Stimulated activated CD8-positive, alpha-beta memory T cell treated with anti-CD3 and anti-CD28 coated beads, Interleukin-4, amount 100 ng/mL, for 4 hours (primary cell): ENCODE measurements at places on chromosomes 6 and 20.

DNA sequence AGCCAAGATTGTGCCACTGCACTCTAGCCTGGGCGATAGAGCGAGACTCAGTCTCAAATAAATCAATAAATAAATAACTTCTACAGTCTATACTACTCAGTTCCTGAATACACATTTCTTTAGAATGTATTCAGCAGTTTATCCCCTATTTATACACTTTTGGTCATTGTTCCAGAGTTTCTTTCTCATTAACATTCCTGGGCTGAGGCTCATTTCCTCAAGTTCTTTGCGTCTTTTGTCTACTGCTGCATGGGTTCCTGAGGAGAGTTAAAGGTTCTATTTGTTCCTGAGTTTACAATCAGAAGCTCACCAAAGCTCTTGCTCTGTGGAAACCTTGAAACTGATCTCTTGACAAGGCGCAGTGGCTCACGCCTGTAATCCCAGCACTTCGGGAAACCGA lies 37.7 kb upstream of the SASH1 start:
- DNase-seq = no peak

DNA sequence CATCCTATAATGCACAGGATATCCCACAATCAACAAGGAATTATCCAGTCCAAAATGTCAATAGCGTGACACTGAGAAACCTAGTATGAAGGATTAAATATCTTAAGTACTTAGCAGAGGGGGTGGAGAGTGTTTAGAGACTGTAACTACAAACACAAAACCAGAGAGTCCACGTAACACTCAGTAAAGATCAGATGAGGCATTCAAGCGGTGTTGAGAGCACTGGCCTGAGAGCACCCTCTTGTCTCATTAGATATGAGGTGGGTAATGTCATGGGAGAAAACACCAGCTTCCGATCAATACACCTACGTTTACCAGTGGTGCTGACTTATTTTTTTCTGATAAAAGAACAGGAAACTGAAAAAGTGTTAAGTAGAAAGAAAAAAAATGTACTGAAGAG lies 2.3 kb downstream of the FAM184A start:
- no peak for DNase-seq

DNA sequence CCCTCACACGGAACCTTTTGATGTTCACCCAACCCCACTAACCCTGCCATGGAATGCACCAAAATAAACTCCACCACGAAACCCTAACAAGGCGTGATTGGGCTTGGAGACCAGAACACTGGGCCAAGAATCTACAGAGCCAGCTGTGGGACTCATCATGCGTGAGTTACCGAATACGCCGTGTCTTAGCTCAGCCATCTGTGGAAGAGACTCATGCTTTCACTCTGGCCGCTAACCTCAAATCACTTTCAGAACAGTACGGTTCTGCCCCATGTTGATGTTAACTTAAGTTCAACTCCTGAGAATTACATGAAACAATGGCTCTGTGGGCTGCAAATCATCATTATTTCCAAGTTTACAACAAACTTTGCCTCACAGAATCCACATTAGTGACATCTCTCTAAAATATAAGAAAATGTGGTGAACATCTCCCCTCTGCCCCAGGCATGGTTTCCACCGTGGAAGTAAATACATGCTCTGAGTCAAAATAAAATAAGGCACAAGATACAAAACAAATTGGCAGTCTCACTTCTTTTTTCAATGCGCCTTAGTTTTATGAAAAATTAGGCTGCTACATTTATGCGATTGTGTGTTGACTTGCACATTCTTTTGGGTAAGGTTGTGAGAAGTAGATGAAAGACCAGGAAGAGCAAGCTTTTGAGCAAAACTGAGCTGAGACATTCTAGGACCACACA lies 308.9 kb upstream of the EXOC2 start:
- DNase-seq = no peak

DNA sequence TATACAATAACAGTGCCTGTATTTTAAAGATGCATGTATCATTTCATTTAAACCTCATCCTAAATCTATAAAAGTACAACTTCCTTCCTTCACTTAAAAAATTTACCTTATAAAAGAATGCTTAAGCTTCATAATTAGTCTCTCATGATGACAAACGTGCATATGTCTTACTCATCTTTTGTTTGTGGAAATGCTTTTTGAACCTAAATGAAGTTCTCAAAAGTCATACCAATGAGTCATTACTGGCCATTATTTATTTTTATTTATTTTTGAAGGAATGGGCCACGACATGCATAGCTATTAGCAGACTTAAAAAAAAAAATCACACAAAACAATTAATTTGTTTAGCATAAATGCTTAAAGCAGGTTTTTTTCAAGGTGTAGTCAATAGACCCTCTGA lies 3.7 kb downstream of the TFB1M start:
- no peak for DNase-seq

DNA sequence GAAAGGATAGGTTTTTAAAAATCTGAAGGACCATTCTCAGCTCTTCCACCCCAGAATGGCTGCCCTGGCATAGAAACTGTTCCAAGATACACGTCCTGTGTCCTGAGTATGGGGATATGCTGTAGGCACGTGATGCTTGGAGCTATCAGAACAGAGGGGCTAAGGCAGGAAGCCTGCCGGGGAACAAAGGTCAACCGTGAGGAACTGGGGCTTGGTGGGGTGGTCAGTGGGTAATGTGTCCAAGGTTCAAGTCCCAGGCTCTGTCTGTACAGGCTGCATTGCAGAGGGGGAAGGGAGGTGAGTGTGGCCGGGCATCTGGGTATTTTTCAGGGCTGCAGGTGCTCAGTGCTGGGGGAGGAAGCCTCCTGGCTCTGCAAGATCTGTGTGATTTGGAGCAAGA lies 479.6 kb upstream of the CHD6 start:
- DNase-seq = no peak

- DNase-seq = no peak
These were observed 200.3 kb downstream of the SYNDIG1 start for GRCh38 chr20:24669701-24670100.

DNA sequence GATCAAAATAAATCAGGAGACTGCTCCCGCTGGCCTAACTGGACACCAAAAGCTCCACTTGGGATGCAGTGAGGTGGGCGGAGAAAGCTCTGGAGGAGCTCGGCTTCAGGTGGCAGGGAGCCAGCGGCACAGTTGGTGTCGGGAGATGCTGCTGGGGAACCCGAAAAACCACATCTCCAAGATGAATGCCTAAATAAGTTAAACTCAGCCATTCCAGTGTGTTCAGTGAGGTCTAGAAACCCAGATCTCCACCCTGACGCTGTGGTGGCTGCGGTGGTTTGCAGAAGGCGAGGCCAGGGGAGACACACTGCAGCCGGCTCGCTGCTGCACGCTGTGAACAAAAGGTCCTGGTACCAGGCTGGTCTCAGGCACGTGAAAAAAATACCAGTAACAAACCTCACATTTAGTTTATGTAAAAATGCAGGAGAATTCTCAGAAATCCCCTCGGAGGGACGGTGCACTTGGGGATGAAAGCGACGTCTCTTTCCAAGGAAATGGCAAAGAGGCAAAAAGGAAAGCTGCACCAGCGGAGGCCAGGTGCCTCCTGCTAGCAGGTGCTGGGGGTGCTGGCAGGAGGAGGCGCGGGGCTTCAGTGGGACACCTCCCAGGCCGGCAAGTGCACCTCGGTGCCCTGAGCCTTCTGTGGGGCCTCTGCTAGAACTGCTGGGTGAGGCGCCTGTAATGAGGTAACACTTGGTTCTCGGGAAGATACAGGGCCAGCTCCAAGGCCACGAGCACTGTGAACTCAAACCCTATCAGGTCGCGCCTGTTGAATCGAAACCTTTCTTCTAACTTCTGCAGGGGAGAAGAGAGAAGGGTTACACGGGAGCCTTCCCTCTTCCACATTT lies 3.6 kb downstream of the RPS21 start:
- no peak for DNase-seq

- no peak for DNase-seq
These were observed 64.1 kb upstream of the BEND6 start for GRCh38 chr6:56890683-56891429.

GRCh38 chr6:157868835-157869234 lies 45.8 kb downstream of the SNX9 start:
- DNase-seq = no peak

- DNase-seq = no peak
These were observed 26.2 kb upstream of the FOXP4 start for GRCh38 chr6:41519745-41520699.

- DNase-seq = no peak
These were observed 48.4 kb downstream of the IYD start for GRCh38 chr6:150417250-150417649.

DNA sequence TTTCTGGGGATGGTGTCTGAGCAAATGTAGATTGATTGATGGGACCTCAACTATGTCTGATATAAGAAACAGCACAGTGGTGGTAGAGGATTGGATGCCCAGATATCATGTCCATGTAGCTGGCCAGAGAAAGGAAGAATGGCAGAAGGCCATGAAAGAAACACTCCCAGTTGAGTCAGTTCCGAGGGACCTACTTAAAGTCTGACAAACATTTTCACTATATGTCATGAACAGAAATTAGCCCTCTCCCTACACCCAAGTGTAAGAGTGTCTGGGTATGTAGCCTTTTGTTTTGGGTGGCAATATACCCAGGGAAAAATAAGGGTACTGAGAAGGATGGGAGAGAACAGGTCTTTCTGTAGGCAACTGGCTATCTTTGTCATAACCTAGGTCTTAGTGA lies 434.2 kb downstream of the BCKDHB start:
- no peak for DNase-seq

DNA sequence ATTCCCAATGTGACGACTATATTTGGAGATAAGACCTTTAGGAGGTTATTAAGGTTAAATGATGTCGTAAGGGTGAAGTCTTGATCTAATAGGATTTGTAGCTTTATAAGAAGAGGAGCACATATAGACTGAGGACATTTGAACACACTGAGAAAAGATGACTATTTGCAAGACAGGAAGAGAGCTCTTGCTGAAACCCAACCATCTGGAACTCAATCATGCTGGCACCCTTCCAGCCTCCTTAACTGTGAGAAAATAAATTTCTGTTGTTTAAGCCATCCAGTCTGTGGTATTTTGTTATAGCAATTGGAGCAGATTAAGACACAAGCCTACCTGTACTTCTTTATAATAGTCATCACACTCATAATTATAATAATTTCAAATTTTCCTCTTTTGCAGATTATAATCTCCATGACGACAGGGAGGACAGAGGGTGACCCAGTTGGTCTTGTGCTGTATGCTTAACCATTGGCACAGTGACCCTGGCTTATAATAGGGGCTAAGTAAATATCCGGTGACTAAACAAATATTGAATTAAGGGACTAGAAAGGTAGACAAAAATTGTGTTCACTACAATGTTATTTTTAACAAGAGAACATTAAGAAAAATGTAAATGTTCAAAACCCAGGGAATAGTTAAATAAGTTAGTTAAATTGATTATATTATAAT lies 206.4 kb upstream of the HDDC2 start:
- DNase-seq = no peak

DNA sequence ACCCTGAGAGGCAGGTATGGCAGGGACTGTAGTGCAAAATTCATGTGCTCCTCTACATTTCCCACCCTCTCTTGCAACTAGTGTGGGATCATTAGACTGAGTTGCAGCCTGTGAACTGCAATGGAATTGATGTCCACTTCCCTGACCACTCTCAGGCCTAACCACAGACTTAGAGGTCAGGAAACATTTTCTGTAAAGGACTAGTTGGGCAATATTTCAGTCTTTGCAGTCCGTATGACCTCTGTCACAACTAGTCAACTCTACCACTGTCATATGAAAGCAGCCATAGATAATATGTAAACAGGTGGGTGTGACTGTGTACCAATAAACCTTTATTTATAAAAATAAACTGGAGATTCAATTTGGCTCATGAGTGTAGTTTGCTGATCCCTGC lies 134.4 kb upstream of the TOP1 start:
- no peak for DNase-seq

DNA sequence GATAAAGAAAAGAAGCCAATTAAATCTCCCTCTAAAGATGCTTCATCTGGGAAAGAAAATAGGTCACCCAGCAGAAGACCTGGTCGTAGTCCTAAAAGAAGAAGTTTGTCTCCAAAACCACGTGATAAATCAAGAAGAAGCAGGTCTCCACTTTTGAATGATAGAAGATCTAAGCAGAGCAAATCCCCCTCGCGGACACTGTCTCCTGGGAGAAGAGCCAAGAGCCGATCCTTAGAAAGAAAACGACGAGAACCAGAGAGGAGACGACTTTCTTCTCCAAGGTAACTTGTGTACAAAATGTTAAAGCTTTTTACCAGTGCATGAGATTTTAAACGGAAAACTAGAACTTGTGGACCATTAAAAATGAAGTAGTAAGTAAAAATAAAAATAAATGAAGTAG lies 46.5 kb downstream of the FAM217A start:
- DNase-seq = no peak

DNA sequence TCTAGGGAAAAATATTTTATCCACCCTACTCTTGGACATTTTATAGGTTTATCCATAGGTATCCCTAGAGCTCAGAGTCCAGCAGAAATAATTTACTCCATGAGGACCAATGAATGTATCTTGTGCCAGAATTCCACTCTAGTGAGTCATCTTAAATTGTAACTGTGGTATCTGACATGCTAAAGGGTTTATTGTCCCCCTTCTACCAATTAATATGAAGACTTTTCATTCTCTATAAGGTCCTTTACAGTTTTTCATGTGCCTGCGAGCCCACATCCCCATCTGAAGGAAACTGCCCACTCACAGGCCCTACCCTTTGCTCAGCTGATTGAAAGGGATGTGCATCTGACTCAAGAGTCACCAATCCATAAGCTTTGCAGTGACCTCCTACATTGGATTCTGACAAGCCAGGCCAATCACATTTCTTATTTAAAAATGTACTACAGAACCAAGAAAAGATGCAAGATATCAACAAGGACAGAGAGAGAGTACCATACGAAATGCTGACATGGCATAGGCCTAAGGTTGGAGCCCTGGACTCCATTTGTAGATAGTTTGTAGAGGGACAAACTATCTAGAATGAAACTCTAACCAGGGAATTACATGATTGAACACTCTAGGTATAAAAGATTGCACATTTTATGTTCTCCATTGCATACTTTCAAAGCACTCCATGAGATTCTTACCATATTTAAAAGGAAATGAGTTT lies 93.4 kb upstream of the DEFB112 start:
- no peak for DNase-seq

DNA sequence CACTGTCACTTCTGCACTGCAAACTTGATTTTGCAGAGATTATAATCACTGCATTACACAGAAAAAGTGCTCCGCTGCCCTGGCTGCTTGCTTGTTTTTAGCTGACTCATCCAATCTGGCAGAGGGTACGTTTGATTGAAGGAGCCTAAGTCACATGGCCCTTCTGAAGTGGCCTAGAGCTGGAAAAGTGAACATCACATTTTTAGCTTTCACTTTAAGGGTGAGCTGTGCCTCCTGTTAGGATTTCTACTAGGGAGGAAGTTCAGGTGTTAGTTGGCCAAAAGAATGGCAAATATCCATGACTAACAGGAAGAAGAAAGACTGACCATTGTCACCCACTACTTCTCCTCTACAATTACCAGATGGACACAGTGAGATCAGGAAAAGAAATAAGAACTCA lies 889.1 kb upstream of the MAP3K7 start:
- DNase-seq = no peak

DNA sequence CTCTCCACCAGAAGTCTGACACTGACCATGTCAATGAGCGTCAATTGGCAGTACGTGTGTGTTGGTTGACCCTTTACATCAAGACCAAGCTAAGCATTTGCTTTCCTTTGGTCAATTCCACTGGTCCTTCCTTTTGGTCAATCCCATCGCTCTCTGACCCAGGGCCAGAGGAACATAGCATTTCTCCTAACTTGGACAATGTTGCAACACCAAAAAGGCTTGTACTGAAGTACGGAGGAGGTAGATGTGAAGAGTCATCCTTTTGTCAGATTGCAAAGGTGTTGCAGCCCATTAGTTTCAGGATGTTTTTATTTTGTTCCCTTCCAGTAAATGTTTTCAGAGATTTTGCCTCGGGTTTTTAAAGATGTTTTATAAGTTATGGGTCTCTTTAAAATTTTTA lies 24.6 kb downstream of the EDN1 start:
- no peak for DNase-seq
